ENCODE measurements at places on chromosomes 2 and 18.

DNA sequence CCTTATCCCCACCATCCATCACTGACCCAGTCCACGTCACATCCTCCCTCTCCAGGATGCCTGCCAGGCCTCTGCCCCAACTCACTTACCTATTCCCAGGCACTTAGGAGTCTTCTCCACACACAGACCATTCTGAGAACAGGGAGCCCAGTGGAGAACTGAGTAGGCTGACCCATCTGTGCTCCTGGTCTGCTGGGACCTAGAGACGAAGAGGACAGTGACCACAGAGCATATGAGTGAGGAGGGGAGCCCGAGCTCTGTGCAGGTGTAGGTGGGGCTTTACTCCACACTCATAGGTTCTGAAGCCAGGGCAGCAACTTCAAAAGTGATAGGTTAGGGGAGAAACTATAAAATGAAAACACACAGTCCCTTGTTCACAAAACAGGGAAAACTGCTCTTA lies 130.0 kb downstream of the NDUFA10 start:
- DNase-seq, result no peak

DNA sequence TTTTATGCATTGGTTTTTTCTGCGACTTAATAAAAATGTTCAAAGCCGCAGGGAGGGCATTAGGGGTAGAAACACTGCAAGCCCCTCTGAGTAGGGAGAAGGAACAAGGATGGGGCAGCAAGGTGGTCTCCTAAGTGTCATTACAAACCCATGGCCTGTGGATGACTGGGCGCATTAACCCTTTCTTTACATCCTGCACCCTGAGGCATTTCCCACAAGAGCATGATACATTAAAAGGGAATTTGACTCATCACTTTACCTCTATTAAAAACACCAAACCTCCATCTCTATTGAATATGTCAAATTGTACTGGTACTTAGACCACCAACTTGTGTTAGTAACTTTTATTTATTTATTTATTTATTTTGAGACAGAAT lies 112.5 kb downstream of the VIT start:
- no peak for DNase-seq

- DNase-seq, result no peak
These were observed 290.9 kb upstream of the HDAC4 start for GRCh38 chr2:239691720-239692119.

DNA sequence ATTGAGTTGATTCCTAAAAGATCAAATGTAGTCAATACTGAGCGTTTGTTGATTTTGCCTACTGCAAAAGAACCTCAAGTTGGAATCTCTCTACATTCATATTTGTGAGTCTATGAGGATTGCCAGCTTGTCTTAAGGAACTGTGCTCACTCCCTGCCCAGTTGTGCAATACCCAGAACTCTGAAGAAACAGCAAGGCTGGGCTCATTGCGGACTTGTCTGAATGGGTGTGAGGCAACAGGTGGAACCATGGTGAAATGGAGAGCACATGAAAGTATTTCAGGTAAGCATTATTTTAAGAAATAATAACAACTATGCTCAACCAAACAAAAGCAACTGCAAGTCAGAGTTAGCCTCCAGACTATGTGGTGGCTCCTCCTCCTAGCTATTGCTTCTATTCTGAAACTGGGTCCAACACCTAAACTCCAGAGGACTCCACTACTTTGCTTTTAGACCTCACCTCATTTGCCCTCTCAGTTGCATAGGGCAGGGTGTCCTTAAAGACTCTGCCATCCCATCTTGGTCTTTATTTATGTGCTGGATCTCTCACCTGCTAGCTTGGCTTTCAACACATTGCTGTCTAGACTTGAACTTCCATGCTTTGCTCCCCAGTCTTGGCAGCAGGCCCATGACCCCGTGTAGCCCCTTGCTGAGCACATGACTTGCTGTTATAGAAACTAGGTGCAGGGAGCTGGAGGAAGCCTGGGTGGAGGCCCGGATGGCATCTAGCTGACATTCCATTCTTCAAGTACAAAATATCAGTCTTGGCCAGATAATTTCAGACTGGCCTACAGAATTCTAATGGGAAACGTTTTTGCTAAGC lies 94.8 kb upstream of the ARL5A start:
- DNase-seq, result no peak

DNA sequence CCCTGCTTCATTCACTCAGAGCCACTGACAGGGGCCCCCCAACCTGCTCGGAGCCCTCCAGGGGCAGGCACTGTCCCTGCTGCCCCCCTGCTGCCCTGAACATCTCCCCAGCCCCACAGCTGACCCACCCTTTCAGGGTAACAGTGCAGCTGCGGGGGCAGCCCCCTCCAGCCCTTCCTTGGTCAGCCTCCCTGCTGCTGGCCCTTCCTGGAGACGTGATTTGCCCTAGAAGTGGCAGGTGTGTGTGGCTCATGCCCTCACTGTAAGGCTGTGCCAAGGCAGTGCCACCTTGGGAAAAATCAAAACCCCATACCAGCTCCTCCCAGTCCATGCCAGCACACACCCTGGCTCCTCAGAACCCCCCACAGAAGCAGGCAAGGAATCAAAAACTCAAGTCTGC lies 184.2 kb upstream of the HDAC4 start:
- no peak for DNase-seq

- no peak for DNase-seq
These were observed 41.1 kb downstream of the ACVR1C start for GRCh38 chr2:157587576-157587975.

- DNase-seq, result peak; percentile 55
These were observed at the start of gene NHEJ1 for GRCh38 chr2:219160186-219161017. Gene NHEJ1 (minus strand): TSS chr2:219160815. CDS start chr2:219158362, 2,453 bp downstream.

Measured in SK-N-MC (cell line).